ENCODE measurements at places on chromosomes 2 and 18.
A peak's percentile ranks its signal among the peaks of the same experiment; 100 is the strongest.

DNA sequence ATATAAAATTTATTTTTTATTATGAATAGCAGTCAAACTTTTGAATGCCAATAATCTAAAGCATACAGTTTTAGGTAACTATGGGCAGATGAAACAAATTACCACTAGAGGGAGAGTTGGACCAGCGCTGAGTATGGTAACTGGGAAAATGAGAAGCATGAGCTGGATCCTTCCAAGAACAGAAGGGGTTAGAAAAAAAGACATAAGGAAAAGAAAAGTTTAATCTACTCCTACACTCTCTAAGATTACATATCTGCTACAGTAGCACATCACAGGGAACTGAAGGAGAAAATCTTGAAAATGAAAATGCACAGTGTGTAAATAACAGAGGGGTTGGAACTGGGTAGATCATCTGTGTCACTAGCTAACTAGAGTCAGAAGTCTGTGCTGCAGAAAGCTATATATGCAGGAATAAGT, 15.5 kb downstream of the REG3G start:
- DNase-seq: no peak

GRCh38 chr18:76416911-76417310, 78.1 kb downstream of the ZNF516 start:
- DNase-seq: no peak

DNA sequence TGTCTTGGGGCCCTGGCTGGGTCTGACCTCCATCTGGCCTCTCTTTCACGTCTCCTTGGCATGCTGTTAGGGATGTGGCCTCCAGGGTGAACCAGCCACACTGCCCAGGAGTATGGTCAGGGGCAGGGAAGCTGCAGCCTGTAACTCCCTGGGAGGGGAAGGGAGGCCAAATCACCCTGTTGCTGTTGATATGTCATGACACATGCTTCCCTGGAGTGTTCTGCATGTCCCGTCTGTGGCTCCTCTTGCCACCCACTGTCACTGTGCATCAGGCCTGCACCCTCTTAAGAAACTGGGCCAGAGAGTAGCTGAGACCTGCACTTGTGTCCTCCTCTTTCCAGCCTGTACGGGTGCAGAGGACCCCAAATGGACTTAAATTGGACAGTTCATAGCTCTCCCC, 221.3 kb downstream of the FHOD3 start:
- no peak for DNase-seq

GRCh38 chr18:58205443-58206160, 161.6 kb downstream of the NEDD4L start:
- DNase-seq: no peak

- DNase-seq: no peak
Measured at GRCh38 chr18:38690626-38691025, 1125.0 kb upstream of the CELF4 start.

DNA sequence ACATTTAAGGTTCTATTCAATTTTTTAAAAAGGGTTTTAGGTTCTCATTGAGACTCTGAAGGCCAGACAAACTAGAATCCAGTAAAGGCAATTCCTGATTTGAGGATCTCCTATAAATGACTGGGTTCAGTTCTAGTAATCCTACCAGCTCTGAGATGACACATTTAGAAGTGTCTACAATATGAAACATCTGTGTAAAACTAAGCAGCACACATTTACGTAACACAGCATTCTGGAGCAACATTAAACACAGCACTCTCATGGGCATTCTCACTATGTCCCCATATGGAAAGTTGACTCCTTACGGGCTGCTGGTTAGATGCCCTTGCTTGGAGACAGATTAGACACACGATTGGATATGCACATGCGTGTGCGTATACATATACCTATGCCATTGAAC, 114.4 kb downstream of the ZNF385B start:
- DNase-seq: no peak

GRCh38 chr2:8039732-8040131, 642.1 kb upstream of the ID2 start:
- DNase-seq: no peak

DNA sequence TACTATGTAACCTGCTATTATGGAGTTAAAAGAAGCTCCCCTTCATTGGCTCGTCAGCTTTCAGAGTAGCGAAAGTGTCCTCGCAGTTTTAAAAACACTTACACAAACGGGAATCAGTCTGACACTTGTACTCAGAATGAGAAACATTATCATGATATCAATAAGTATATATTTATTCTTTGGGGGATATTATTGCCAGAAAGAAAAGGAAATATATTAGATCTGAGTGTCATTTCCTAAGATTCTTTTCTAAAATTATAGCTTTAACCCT, 584.5 kb downstream of the ZEB2 start:
- no peak for DNase-seq

DNA sequence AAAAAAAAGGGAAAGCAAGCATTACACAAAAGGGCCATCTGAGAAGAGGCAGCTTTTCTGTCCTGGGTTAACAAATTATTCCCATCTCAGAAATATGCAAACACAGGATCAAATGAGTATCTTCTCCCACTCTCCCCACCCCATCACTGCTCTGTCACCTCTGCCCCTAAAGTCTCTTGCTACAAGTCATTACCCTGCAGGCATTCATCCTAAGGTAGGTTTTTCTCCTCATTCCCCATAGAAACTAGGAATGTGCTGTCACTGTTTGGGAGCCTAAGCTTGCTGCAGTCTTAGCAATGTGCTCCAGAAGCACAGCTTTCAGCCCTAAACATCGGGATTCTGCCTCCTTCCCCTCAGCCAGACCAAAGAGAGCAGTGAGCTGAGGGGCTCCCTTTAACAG, 3.6 kb downstream of the LRRTM1 start:
- no peak for DNase-seq

GRCh38 chr2:175432793-175433192, 251.3 kb upstream of the ATP5MC3 start:
- DNase-seq: no peak

GRCh38 chr2:119233326-119234020, 9.8 kb downstream of the STEAP3 start:
- no peak for DNase-seq

DNA sequence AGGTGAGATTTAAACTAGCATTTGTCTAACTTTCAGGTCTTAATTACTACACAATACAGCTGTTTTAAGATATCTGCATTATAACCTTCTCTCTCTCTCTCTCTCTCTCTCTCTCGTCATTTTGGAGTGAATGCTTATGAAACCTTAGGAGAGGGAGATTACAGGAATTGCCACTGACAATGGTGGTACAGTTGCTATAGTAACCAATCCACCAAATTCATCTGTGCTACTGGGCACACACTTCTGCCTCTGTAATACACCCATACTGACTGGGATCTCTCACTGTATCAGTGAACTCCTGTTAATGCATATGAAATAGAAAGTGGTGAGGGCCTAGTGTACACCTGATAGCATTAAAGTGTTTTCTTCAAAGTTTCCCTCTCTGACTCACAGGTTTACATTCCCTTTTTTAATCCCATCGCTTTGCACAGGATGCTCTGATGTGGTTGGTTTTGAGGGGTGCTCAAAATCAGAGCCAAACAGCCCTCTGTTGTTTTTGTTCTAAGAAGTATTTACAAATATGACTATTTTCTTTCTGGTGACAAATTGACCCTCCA, 13.1 kb downstream of the KLHL14 start:
- DNase-seq: no peak

- DNase-seq: peak; percentile 37
Measured at GRCh38 chr18:62325806-62326645, 916 bp downstream of the TNFRSF11A start.

GRCh38 chr2:107685421-107685986, 141.2 kb upstream of the RGPD4 start:
- no peak for DNase-seq

- DNase-seq: no peak
Measured at GRCh38 chr2:47155091-47155876, at the start of gene STPG4. STPG4 (minus strand) TSS chr2:47155308; CDS start chr2:47155251, 57 bp downstream.

DNA sequence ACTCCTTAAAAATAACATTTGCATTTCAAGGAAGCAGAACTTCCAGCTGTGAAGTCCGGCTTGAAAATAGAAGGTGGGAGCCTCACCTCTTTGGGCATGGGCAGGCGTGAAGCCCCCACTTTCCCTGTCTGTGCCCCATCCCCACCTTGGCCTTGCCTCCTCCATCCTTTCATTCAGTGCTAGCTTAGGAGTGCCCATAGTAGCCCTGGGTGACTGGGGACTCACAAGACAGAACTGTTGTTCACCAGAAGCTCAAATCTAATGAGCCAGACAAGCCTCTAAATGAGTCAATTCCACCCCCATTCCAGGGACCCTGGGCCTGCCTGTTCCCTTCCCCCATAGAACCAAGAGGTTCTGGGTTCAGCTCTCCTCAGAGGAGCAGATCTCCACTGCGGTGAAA, 20.0 kb downstream of the SPATA3 start:
- DNase-seq: no peak

DNA sequence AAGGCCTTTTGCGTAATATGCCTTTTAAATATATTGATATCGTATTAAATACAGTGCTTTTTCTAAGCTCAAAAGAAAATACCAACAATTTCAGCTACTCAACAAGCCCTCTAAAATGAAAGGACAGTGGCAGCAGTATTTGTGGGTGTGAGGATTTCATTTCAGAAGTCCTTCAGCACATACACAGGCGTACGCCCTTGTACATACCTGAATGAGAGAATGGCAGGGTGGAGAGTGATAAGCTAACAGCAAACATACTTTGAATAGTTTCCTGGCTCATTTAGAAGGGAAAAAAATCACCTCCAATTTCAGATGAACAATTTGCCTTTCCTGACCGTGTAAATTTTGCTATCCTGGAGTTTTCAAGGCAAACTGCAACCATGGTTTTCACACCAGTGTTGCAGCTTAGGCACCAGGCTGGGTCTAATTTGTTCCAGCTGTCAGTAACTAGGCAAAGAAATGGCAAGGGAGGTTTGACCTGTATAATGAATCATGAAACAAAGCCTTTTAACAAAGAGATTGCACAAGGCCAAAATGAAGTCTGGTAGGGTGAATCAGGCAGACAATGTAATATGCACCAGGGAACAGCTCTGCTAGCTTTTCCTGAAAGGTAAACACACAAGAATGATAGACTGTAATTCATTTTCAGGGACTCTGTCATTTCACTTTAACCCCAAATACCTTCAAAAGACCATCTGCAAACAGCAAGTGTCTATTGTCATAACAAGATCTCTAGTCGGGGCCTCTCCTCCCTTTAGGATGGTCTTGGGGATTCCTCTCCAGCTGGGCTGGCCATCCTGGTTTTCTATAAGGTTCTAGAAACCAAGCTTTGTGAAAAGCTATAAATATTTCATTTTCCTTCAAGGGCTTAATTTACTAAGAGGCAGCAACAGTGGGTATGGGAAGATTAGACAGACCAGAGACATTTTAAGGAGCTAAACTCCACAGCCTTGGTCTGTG, 11.5 kb downstream of the ANKRD29 start:
- no peak for DNase-seq

- DNase-seq: peak; percentile 47
Measured at GRCh38 chr2:231800493-231801091, 14.3 kb downstream of the COPS7B start.

DNA sequence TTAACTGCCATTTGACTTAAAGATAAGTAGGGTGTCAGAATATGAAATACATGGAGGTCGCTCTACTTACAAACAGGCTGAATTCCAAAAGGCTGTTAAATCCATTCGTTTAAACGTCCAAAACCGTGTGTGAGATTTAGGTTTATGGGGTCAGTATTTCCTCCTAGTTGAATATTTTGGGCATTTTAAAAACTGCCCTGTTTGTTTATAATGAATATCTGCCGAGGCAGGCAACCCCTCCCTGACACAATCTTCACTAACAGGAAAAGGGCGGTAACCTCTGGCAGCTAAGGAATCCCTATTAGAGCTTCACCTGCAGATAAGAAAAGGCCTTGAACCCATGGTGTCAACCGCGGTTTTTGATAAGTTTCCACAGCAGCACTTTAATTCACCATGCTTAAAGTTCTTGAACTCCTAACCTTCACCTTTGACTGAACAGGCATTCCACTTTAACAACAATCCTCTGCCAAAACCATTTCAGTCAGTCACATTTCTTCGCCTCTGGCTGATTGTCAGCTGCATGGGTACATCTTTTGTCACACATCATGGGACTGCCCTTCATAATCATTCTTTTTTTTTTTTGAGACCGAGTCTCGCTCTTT, 17.8 kb downstream of the TRAK2 start:
- no peak for DNase-seq

DNA sequence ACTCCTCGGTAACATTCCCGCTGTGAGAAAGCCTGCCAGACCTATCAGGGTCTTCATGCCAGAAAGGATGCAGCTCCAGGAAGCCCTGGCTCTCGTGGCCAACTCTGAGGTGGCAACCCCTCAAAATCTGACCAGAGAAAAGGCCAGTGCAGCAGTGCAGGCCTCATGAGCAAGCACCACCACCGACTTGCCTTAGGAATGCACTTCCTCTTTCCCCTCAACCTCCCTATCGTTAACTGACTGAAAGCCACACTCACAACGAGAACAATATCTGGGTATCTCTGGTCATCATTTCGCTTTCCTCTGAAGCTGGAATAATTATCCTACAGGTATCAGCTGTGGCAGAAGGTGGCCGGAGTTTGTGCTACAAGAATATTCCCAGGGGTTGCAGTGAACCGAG, 101.4 kb upstream of the POU3F3 start:
- DNase-seq: no peak

- DNase-seq: no peak
Measured at GRCh38 chr2:237307474-237307873, 106.5 kb downstream of the COL6A3 start.

- peak; percentile 73 for DNase-seq
Measured at GRCh38 chr2:20661421-20662307, 5.3 kb upstream of the GDF7 start.

DNA sequence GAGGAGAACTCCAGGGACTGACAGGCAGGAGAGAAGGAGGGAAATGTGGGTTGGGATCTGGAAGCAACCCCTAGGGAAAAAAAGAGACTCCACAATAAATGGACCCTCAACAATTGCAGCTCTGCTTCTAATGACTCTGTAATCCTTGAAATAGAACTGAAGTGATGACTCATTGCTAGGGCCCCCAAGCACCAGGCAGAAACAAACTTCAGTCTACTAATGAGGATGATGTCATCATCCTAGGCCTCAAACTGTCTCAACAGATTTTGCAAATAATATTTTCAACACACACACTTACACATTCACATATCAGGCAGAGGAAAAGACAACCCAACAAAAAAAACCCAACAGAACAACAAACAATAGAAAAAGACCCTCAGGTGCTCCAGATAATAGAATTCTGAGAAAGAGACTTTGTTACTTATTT, 143.3 kb downstream of the HDAC4 start:
- no peak for DNase-seq

DNA sequence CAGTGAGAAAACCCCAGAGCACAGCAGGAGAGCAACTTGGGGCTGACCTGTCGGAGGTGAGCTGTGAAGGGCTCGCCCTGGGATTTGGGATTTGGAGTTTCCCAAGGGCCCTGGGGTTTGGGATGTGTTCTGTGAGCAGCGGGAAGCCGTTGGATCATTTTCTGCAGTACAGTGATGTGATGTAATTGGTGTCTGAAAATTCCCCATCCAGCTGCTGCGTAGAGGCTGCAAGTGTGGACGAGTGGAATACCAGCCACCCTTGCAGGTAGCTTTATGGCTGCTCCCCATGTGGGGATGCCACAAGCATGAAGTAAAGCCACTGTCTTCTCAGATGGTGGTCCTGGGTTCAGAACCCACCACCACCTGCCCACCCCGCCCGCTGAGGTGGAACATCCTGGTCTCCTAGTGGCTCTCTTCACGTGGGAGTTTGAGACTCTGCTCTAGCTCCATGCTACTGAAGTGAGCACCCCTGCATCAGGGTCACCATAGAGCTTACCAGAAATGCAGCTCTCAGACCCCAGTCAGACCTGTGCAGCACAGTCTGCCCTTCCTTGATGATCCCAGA, 15.0 kb downstream of the IMPA2 start:
- no peak for DNase-seq

GRCh38 chr2:84301717-84302116, 157.4 kb downstream of the SUCLG1 start:
- DNase-seq: no peak

- DNase-seq: no peak
Measured at GRCh38 chr2:219444566-219445091, 10.0 kb downstream of the SPEG start.
